ENCODE measurements at places on chromosomes 1 and 21.

DNA sequence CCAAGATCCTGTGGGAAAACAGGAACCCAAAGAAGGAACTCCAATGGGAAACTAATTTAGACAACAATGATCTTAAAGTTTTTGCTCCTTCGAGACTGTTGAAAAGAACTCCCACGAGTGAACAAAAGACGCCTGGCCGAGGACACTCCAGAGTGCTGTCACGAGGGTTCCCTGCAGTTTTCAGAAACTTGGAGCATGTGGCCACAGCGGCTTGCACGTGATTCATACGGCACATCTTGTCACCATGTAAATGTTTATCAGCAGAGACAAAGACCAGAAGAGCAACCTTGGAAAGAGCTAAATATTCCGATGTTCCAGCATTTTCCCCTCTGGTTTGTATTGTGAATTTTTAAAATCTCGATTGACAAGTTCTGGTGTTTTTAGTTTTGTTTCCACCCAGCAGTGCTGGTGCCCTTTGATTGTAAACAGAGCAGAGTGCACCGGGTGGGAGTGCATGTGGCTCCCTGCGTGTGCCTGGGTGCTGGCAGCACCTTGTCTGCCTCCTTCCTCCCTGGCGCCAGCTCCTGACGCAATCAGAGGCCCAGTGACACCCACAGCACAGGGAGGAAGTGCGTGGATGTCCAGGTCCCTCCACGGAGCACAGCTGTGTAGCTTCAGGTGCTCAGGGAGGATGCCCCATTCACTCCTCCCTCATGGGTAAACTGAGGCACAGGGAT lies 23.0 kb downstream of the LRRC3 start:
- DNase-seq = no peak

- DNase-seq = no peak
Measured at GRCh38 chr1:25556791-25557476, 13.5 kb downstream of the LDLRAP1 start.

DNA sequence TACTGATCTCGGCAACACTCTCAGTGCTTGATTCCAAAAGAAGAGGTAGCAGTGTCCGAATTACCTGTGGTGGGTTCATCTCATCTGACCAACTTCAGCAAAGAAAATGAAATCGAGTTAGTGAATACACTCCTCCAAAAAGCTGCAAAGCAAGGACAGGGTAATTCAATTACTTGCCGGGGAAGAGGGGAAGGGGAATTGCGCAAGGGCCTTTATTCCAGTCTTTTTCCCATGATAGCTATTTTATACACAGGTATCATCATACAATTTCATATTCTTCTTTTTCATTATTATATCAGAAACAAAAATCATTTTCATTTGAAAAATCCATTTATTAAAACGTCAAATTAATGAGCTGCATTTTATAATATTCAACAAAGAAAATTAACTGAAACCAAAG lies 42.9 kb downstream of the UBR4 start:
- DNase-seq = no peak

DNA sequence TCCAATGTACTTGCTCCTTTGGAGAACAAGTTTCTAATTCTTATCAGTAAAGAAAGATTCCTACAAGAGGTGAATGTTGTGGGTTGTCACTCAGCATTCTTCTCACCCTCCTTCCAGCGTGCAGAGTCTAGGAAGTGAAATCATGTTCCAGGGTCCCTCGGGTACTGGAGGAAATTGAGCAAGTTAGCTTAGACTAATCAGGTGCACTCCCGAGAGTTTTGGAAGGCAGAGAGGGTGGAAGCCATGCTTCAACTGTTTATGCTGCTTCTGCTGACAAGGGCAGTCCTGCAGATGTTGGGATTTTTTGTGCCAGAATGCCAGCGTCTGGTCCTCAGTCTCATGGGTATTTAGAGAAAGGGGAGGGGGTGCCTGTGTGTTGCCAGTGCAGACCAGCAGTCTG lies 5.3 kb upstream of the C1orf115 start:
- DNase-seq = no peak

- DNase-seq = no peak
Measured at GRCh38 chr1:48236716-48237470, 14.4 kb downstream of the SLC5A9 start.

GRCh38 chr21:33403128-33403785 lies at the start of gene IFNGR2:
IFNGR2 (plus strand) TSS chr21:33403413; CDS start chr21:33403544, 131 bp downstream.
- no peak for DNase-seq
